Naive B cell (primary cell): ENCODE measurements at places on chromosomes 4 and X. TPM values are rescaled to one million over a fixed set of nuclear protein-coding genes. Genes with fewer than 3 reads are reported as not detected.

The SCOC gene
- polyA plus RNA-seq: 28.8 TPM

DNA sequence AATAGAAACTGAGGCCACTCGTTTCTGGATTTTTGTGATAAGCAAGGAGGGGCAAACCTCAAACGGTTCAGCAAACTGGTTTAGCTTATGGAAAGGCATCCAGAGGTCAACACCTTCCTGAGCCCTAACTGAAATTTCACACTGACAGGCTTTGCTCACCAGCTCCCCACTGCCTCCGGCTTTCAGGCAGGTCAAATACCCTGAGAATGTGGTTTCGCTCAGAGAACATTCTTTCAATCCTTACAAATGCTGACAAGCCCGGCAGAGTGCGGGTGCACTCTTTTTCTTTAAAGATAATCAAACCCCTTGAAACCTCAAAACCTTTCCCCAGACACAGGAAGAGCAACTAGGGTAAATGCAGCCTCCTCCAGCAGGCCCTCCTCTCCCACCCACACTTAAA lies 41.5 kb downstream of the CD40LG start:
- no peak for DNase-seq

The SMIM43 gene
- polyA plus RNA-seq: not detected

The SPANXN2 gene
- polyA plus RNA-seq: not detected

GRCh38 chr4:185638093-185638492 lies 102.8 kb upstream of the PDLIM3 start:
- no peak for DNase-seq

- no peak for DNase-seq
Measured at GRCh38 chr4:37132351-37132974, 112.1 kb upstream of the NWD2 start.

DNA sequence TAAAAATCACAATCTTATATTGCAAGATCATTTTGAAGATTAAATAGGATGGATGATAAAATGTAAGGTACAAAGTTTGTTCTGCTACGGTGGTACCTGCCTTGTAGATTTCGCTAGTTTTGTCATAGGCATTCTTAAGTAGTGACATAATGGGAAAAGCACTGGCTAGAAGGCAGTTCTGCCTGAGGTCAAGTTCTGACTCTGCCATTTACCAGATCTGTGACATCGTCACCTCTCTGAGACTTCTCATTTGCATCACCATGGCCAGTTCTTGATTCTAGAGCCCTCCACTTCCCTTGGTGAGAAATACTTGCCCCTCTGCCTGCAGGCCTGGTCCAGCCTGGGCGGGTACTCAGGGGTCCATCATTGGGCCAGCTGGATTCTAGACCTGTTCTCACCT lies 85.2 kb downstream of the HS3ST1 start:
- no peak for DNase-seq
